ENCODE measurements at places on chromosomes 4 and X.

DNA sequence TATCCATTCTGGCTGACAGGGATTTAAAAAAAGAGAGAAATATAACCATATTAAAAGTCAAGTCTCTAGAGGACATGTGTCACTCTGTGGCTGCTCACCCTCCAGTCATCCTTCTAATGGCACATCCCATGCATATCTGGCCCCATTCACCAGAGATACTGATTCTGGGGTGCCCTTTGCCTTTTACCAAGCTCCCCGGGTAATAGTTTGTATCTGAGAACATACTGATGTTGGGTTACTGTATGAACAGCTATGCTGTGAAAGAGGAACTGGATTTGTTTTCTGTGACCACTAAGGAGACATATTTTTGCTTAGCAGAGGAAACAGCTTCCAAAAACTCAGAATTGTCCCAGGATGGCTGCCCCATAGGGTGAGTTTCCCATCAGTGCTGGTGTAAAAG, 56.0 kb downstream of the SAT1 start:
- no peak for DNase-seq

- DNase-seq, result no peak
These were observed 57.5 kb upstream of the SMIM10 start for GRCh38 chrX:134933248-134933647.

GRCh38 chr4:151665022-151665784, 95.6 kb downstream of the GATB start:
- DNase-seq, result no peak

DNA sequence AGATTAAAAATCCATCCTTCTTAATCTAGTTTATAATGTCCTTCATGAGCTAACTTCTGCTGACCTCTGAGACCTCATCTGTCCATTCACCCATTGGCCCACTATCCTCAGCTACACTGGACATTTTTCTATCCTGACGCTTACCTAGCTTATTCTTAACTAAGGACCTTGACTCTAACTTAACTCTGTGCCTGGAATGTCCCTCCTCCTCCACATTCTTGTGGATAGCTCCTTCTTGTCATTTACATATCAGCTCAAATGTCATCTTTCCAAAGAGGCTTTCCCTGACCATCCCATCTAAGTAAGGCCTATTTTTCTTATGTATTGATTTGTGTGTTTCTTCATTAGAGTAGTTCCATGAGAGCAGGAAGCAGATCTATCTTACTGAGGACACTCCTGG, 54.7 kb downstream of the ATXN3L start:
- no peak for DNase-seq

GRCh38 chr4:126241634-126242033, 926.9 kb downstream of the FAT4 start:
- no peak for DNase-seq

- DNase-seq, result no peak
These were observed 101.9 kb upstream of the SCOC start for GRCh38 chr4:140271553-140271952.

DNA sequence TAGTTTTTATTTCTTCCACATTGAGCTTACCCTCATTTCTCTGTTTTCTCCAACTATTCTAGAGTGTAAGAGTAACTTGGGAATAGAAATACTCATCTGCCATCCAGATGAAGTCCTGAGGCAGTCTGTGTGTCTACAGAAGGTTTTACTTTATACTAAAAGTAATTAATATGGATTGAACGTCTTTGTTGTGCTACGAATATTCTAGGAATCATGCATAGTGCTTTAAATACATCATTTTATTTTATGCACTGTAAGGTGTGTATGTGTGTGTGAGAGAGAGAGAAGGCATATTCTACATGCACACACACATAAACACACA, 305.7 kb downstream of the INPP4B start:
- no peak for DNase-seq

DNA sequence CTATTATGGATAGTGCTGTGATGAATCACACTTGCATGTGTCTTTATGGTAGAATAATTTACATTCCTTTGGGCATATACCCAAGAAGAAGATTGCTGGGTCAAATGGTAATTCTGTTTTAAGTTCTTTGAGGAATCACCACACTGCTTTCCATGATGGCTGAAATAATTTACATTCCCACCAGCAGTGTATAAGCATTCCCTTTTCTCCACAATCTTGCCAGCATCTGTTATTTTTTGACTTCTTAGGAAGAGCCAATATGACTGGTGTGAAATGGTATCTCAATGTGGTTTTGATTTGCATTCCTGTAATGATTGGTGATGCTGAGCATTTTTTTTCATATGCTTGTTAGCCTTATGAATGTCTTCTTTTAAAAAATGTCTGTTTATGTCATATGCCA, 1120.2 kb downstream of the ARAP2 start:
- DNase-seq, result no peak

GRCh38 chr4:187826725-187827124, 168.8 kb upstream of the ZFP42 start:
- DNase-seq, result no peak

DNA sequence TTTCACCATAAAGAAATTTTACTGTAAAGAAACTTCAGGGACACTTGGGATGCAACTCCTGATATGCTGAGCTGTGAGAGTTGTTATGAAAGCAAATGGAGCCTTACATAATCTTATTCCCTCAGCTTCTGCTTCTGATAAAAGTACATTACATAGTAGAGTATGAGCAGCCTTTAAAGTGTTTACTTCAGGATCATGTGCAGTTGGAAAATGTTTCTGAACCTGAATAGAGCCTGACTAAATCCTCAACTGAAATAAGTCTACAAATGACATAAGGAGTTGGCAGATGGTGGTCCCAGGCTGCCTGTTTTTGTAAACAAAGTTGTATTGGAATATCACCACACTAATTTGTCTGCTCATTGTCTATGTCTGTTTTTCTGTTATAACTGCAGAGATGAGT, 19.3 kb downstream of the RASSF6 start:
- DNase-seq, result no peak

- no peak for DNase-seq
These were observed 24.6 kb upstream of the ARMCX4 start for GRCh38 chrX:101460669-101461068.

- DNase-seq, result no peak
These were observed 165.5 kb downstream of the KLF8 start for GRCh38 chrX:56397636-56398035.

DNA sequence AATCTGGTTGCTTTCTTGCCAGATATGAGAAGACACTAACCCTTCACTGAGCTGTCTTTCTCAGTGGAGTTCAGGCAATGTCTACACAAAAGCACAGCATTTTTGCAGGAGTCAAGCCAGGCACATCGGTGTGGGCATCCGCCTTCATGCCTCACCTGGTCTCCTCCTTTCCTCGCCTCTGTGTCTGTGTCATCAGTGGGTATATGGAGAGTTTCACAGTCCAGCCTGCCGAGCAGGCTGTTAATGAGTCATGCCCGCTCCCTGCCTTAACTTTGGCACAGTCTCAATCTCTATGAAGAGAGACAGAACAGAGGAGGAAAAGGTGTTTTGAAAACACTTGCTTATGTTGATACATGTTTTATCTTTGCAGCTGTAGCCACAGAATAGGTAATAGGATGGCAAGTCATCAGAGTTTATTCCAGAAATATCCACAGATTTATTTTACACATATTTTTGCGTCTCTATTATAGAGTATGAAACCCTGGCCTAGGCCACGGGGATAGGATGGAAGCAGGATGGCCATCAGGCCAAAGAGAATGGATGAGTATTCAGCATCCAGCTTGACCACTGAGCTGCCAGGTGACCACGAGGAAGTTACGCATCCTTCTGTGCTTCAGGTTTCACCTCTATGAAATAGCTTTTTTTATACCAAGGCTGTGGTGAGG, 32.8 kb upstream of the MAML3 start:
- no peak for DNase-seq

DNA sequence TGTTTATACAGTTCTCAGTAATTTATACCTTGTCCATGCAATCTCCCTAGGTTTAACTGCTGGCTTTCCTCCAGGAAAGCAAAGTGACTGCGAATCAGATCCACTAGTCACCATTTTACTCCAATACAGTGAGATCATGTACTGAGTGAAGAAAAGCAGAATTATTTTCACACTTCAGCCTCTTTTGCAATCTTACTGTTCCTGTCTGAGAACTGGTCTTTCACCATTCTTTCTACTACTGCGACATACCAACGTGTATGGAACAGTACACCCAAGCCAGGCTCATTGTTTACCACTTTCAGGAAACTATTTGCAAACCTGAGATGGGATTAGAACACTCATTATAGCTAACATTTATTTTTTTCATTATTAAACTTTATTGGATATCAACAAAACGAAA, 8.0 kb upstream of the MSL3 start:
- no peak for DNase-seq

DNA sequence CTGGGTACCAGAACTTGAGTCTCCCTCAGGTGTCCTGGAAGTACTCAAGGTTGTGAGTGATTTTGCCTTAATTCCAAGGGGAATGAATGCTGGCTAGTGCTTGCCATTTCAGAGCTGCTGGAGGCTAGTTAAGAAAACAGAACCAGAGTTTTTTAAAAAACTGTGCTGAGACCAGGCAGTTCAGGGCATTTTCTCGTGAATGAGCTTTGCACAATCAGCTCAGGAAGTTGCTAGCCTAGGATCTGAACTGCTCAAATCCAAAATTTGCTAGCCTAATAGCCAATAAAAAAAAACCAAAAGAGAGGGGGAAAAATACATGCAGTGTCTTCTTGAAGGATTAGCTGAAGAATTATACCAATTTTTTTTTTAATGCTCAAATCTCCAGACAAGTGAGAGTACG, 292.7 kb downstream of the FBXW7 start:
- no peak for DNase-seq

GRCh38 chrX:38651625-38652601, 90.6 kb downstream of the TSPAN7 start:
- no peak for DNase-seq

- no peak for DNase-seq
These were observed 217.7 kb upstream of the PSAPL1 start for GRCh38 chr4:7652451-7652881.

- no peak for DNase-seq
These were observed 512.2 kb downstream of the PDHA2 start for GRCh38 chr4:96352051-96352517.

DNA sequence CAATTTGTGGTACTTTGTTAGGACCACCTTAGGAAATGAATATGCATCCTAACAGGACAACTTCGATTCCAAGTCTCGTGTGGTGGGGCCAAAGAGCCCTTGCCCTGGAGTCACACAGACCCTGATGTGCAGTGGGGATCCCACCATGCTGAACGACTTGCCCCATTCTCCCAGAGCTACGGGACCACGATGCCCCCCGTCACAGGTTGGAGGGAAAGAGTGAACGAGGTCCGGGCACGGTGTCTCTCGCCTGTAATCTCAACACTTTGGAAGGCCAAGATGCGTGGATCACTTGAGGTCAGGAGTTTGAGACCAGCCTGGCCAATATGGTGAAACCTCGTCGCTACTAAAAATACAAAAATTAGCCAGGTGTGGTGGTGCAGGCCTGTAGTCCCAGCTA, 14.4 kb upstream of the MSX1 start:
- DNase-seq, result no peak

DNA sequence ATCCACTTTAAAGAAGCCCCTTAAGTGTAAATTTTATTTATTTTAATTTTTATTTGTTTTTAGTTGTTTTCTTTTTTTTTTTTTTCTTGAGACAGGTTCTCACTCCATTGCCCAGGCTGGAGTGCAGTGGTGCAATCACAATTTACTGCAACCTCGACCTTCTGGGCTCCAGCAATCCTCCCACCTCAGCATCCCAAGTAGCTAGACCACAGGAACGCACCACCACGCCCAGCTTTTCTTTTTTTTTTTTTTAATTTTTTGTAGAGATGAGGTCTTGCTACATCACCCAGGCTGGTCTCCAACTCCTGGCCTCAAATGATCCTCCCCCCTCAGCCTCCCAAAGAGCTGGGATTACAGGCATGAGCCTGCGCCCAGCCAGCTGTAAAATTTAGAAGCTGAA, 6.0 kb downstream of the SAT1 start:
- DNase-seq, result no peak

- DNase-seq, result no peak
These were observed 1.4 kb downstream of the HELT start for GRCh38 chr4:185019456-185020292.

- no peak for DNase-seq
These were observed 803 bp downstream of the CNGA1 start for GRCh38 chr4:48015678-48016077.

DNA sequence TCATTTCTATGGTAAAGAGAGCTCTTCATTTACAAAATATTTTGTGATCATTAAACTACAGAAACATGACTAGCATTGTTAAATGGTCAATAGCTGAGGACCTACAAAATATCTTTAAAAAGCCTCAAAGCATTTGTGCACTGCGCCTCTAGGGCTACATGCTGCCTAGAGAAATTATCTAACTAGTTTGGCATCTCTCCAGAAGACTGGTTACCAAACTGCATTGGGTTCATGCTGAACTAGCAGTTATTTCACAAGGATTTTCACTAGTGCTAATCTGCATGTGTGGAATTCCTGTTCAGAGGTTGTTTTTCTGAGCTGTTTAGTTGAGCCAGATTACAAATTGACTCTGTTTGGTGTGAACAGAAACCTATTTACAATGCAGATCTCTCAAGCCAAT, 58.5 kb upstream of the PITX2 start:
- no peak for DNase-seq

- DNase-seq, result no peak
These were observed 21.5 kb downstream of the FAM114A1 start for GRCh38 chr4:38889143-38889542.

DNA sequence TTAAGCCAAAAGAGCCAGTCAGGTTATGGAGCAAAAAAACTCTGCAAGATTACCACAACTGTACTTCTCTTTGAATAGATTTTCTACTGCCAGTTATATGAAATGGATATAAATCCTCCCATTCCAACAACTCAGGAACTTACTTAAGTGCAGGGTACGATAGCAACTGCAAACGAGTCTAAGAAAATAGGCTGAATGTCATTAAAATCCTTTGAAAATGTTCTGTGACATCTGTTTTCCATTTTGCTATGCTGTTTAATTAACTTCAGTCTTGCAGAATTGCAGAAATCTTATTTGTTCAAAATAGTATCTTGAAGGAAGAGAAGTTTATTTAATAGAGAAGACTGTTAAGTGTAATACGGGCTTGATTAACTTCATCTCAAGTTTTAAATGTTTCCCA, 243.8 kb downstream of the PALLD start:
- no peak for DNase-seq

- no peak for DNase-seq
These were observed 102.1 kb upstream of the EDNRA start for GRCh38 chr4:147378780-147379179.

DNA sequence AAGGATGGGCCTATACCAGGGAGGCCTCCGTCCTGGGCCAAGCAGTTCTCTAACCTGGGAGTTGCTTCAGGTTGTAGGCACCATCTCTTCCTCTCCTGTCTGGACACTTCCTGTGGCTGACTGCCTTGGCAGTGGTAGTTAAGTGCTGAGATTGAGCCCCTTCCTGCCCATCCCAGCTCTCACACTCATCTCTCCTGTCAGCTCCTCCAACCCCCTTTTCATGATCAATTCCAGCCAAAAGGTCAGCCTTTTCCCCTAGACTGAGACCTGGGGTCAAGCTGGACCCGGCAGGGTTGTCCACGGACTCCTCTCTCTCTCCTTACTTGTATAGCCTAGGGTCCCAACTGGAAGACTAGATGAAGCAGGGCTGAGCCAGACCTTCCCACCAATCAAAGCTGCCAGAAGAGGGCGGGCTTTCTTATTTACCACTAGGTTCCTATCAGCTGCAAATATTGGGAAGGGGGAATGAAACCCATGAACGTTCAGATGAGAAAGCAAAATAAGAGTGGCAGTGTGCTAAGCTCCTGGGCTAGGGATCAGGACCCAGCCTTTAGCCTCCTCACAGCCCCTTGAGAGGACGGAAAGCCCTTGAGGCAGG, 34.5 kb downstream of the KDM5C start:
- DNase-seq, result no peak
